ENCODE measurements at places on chromosomes 5 and 9.

DNA sequence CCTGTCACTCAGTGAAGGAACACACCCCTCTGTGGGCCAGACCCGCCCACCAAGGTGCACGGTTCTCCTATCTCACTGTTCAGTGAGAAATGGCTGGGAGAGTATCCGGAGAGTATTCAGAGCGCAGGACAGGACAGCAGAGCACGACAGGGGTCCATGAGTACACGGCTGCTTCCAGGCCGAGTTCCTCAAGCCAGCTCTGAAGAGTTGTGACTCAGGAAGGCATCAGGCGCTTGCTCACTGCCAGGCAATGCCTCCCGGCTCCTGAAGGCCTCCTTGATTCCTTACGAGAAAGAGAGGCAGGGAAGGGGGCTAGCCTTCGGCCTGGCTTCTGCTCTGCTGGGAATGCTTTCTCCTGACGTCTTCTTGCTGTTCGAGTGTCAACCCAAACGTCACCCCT is 132.1 kb upstream of the PPP1R26 start:
- H3K27me3 ChIP-seq, result peaks cover 15% of the 10 kb centered on the region
- H3K4me3 ChIP-seq, result no peak overlapping the region
- H3K4me1 ChIP-seq, result no peaks in the 10 kb centered on the region
- H3K36me3 ChIP-seq, result no peaks in the 10 kb centered on the region
- H3K27ac ChIP-seq, result no peak overlapping the region

GRCh38 chr9:87620731-87621322 is 105.1 kb upstream of the CTSL start:
- DNase-seq, result no peak
- peaks cover 69% of the 10 kb centered on the region for H3K36me3 ChIP-seq
- H3K27ac ChIP-seq, result no peak overlapping the region
- no peaks in the 10 kb centered on the region for H3K27me3 ChIP-seq
- H3K4me1 ChIP-seq, result peaks cover 9% of the 10 kb centered on the region
- no peak overlapping the region for H3K4me3 ChIP-seq

DNA sequence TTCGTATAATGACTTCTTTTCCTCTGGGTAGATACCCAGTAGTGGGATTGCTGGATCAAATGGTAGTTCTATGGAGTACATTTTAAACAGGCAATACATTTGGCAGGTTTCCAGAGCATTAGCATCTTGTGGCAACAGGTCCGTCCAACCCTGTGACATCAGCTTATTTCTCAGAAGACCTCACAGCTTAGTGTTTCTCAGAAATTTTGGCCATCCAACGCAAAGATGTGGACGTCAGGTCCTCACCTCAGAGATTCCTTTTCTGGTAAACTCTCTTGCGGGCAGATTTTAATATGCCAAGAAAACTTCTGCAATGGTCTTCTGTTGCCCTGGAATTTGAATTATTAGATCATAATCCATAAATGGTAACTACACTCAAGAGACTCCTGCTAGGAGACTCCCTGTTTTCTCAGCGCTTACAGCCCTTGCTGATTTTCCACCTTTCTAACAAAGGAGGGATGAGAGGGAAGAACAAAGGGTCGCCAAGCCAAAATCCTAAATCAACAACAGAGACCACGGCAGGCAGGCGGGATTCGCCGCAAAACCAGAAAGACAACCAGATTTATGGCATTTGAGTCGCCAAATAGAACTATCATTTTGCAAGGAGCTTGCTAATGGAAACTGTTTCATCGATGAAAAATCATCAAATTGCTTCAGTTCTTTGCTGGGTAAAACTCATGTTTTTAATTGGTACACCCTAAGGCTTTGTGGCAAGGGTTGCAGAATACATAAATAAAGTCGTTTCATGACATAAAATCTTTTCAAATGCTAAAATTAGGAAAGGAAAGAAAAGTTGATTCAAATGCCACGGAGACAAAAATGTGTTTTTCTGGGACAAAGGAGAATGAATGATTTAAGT is 34.1 kb upstream of the PLPP1 start:
- H3K4me3 ChIP-seq, result no peak overlapping the region
- H3K27me3 ChIP-seq, result no peaks in the 10 kb centered on the region
- no peak for DNase-seq
- H3K36me3 ChIP-seq, result no peaks in the 10 kb centered on the region
- peaks cover 17% of the 10 kb centered on the region for H3K4me1 ChIP-seq

GRCh38 chr5:180328296-180329137 is 24.6 kb downstream of the GFPT2 start:
- peaks cover 56% of the 10 kb centered on the region for H3K4me1 ChIP-seq
- no peak overlapping the region for H3K27ac ChIP-seq
- no peaks in the 10 kb centered on the region for H3K27me3 ChIP-seq
- no peak overlapping the region for H3K4me3 ChIP-seq
- DNase-seq, result peak; percentile 90
- peaks cover 45% of the 10 kb centered on the region for H3K36me3 ChIP-seq

- H3K27ac ChIP-seq, result no peak overlapping the region
- no peak overlapping the region for H3K4me3 ChIP-seq
- DNase-seq, result no peak
- H3K36me3 ChIP-seq, result no peaks in the 10 kb centered on the region
- no peaks in the 10 kb centered on the region for H3K27me3 ChIP-seq
Measured at GRCh38 chr5:2208239-2208544, 325.5 kb upstream of the IRX4 start.

DNA sequence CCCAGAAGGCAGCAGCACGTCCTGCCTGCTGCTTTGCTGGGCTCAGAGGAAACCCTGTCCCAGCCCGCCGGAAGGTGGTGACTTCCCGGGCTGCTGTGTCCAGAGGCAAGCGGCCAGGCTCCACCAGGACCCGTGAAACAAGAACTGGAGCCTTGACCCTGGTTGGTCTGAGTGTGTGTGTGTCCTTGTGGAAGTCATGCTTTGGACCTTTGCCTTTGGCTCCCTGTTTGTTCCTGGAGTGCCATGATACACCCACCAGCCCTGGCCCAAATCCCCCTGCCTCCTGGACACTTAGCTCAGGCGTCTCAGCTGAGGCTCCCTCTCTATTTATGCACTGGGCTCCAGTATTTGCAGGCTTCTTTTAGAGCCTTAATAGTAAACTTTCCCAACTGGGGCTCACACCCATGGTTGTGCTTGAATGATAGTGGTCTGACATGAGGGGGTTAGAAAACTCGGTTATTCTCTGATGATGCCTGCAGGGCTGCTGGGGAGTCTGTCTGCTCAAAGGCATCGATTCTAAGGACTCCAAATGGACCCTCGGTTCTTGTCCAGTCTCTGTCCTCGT is 72.2 kb downstream of the C9orf50 start:
- H3K36me3 ChIP-seq, result no peaks in the 10 kb centered on the region
- no peaks in the 10 kb centered on the region for H3K27me3 ChIP-seq
- DNase-seq, result no peak
- H3K4me3 ChIP-seq, result no peak overlapping the region

DNA sequence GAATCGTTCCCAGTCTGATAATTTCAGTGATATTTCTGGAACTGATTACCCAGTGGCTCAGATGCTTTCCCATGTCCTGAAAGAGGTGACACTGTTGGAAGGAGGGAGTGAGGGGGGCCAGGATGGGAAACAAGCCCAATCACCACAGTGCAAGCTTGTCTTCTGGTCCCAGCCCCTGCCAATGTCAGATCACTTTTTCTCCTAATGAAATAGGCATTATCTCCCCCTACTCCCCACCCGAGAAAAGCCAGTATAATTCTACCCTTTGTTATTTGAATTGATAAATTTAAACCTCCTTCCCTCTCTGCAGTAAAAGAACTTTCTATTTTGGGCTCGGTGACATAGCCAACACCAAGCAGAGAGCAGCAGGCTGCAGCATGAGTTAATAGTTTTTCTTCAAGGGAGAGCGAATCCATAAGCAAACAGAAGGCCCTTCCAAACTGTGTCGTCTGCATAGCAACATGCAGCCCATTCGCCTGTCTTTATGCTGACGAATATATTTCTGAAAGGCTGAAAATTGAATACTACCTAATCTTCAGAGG is 14.6 kb upstream of the PPP2CA start:
- no peaks in the 10 kb centered on the region for H3K36me3 ChIP-seq
- peaks cover 30% of the 10 kb centered on the region for H3K27me3 ChIP-seq
- DNase-seq, result peak; percentile 21

DNA sequence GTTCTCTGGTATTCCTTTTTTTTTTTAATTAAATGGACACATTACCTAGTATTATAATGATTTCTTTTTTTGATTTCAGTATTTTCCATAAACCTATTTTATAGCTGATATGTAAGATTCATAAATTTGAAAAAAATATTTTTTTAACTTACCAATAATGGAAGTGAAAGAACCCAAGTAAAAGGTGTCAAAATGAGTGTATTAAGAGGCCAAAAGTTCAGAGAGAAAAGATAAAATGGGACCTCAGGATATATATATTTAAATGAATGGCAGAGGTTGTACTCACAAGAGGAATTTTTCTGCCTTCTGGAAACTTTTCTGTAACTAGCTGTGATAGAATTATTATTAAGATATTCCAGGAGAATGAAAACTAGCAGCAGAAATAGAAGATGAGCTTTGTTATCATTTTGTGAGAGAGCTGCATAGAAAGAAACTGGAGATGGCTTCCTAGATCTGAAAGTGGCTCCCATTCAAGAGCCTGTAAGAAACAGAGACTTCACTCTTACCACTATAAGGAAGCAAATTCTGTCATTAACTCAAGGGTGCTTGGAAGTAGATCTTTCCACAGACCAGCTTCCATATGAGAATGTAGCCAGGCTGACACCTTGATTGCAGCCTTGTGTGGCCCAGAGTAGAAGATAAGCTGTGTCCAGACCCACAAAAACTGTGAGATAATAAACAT is 91.7 kb downstream of the MRPS30 start:
- H3K4me3 ChIP-seq, result no peak overlapping the region
- no peaks in the 10 kb centered on the region for H3K4me1 ChIP-seq
- H3K36me3 ChIP-seq, result no peaks in the 10 kb centered on the region
- H3K27ac ChIP-seq, result no peak overlapping the region

DNA sequence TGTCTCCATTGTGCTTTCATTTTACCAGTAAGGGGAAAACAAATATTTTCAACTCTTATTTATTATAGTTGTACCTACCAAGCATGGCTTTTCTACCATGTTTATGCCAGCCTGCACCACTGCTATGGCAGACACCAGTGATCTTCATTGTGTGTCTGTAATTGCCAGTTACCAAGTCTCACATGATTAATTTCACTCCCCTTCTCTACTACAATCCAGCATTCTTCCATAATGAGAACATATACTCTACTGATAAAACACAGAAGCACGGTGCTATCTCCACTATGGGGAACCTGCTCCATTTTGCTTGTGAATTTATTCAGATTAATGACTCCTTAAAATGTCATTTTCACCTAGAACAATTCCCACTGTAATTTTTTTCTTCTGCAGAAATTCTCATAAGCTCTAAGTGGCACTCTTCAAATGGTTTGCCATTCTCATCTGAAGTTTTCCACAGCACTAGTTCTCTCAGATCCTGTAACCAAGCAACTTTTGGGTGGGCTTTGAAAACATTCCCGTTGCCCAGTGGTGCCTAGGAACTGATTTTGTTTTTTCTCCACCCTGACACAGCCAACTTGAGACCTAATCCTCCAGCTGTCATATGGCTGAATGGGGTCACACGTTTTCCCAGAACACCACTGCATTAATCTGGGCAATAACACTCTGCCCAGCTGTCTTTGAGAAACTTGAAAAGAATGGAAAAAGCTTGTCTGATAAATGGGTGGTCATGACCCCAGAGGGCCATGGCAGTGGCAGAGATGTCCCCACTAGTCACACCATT is 222.7 kb upstream of the RASEF start:
- no peaks in the 10 kb centered on the region for H3K36me3 ChIP-seq
- peaks cover 8% of the 10 kb centered on the region for H3K4me1 ChIP-seq
- no peak for DNase-seq
- H3K27me3 ChIP-seq, result no peaks in the 10 kb centered on the region
- H3K27ac ChIP-seq, result no peak overlapping the region

DNA sequence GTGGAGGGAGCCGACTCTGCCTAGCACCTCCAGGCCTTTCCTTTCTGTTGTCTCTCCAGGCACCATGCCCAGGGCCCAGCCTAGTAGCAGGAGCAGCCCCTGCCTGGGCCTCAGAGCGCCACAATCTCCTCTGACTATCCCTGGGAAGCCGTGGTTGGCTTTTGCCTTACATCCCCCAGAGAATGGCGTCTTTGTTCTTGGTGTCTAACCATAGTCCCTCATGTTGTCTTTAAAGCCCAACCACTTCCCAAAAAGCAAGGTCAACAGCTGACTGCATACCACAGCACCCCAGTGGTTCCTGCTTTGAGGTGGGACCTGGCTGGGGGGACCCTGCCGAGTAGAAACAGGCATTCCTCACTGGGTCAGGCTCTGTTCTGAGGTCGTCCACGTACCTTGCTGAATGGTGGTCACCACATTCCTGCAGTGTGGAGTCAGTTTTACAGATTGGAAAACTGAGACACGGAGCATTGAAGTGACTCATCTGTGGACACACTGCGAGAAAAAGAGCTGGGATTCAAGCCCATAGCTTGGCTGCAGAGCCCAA is 13.7 kb upstream of the CERCAM start:
- peaks cover 2% of the 10 kb centered on the region for H3K4me1 ChIP-seq
- no peak for DNase-seq
- H3K27me3 ChIP-seq, result peaks cover 7% of the 10 kb centered on the region

DNA sequence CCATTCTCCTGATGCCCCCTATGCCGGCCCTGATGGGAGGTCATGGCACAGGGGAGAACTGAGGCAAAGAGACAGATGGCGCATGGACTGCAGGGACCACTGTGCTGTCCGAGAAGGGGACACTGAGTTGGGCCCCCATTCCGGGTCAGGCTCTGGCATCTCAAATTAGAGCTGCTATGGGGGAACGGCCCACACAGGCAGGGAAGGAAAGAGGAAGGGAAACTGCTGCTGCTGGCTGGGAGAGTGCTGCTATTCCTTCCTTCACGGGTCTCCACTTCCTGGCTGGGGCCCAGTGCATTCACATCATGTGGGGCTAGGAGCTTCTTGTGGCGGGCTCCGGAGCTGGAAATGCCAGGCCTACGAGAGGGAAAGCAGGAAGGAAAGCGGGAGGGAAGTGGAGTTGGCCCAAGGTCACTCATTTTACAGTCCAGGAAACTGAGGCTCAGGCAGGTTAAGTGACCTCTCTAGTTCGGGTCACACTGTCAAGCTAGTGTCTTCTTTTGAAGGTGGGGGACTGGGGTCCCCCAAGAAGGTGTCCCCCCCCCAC is 1.3 kb upstream of the CARD19 start:
- no peaks in the 10 kb centered on the region for H3K27me3 ChIP-seq
- H3K27ac ChIP-seq, result peak overlapping the region; percentile 94
- H3K4me1 ChIP-seq, result peaks cover 39% of the 10 kb centered on the region
- peak overlapping the region; percentile 70 for H3K4me3 ChIP-seq
- no peak for DNase-seq

DNA sequence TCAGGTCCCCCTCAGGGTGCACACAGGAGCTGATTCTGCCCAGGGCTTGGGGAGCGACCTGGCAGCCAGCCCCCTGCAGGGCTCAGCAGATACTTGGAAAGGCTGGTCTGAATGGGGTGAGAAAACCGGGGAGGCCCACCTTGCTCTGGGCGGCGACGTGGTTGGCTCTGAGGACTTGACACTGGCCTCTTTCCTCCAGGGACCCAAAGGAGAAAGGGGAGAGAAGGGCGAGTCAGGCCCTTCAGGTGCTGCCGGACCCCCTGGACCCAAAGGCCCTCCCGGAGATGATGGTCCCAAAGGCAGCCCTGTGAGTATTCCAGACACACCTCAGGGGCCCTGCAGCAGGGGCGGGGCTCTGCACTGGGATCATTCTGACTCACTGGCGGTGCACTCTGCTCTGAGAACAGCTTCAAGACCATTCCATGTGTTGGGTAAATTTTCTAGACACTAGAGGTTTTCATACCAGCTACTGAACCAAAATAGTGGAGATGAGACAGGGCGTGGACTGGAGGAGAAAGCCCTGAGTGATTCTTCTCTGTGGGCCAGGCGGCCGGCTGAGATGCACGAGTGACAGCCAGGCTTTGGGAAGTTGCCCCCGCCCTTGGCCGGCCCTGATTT is 65.9 kb upstream of the FCN2 start:
- H3K27ac ChIP-seq, result peak overlapping the region; percentile 14
- peaks cover 48% of the 10 kb centered on the region for H3K36me3 ChIP-seq
- H3K27me3 ChIP-seq, result no peaks in the 10 kb centered on the region
- H3K4me3 ChIP-seq, result no peak overlapping the region
- no peak for DNase-seq

Data from osteocyte (in vitro differentiated cells).